SJCRH30 (cell line): ENCODE measurements at places on chromosomes 5 and 9. TPM values are rescaled to one million over a fixed set of nuclear protein-coding genes. Genes with fewer than 3 reads are reported as not detected.

Gene FAM120AOS
- total RNA-seq = 41.7 and 43.2 TPM in 2 replicates

Gene ANKRD18B
- 13.3 and 23.4 TPM in 2 replicates for total RNA-seq

Gene GFI1B
- total RNA-seq = 0.13 and 0.53 TPM in 2 replicates

Gene OR1J2
- total RNA-seq = not detected in 2 replicates

Gene IFNE
- not detected in 2 replicates for total RNA-seq

Gene PCDHGB3
- 5.2 and 7.4 TPM in 2 replicates for total RNA-seq

Gene REEP5
- 24.9 and 30.7 TPM in 2 replicates for total RNA-seq

Gene GPR21
- total RNA-seq = 0.68 and 1.7 TPM in 2 replicates

Gene BNIP1
- total RNA-seq = 18.9 and 22.2 TPM in 2 replicates

Gene LCN10
- total RNA-seq = 0.10 TPM in 1 of 2 replicates, not detected in the other

Gene C5orf58
- not detected in 2 replicates for total RNA-seq

Gene DMAC1
- 15.0 and 19.6 TPM in 2 replicates for total RNA-seq

Gene CYSRT1
- 1.7 TPM in 2 replicates for total RNA-seq

Gene WNK2
- not detected in 2 replicates for total RNA-seq

Gene ANXA2R
- total RNA-seq = 3.3 and 3.5 TPM in 2 replicates

Gene CDH6
- total RNA-seq = 8.3 and 8.7 TPM in 2 replicates

Gene SAXO1
- total RNA-seq = not detected in 2 replicates

Gene ACTBL2
- 0.05 TPM in 1 of 2 replicates, not detected in the other for total RNA-seq
